ENCODE measurements at places on chromosomes 3 and 15.

- no peak for DNase-seq
Observed at GRCh38 chr15:30824518-30825195, 79.1 kb upstream of the FAN1 start.

DNA sequence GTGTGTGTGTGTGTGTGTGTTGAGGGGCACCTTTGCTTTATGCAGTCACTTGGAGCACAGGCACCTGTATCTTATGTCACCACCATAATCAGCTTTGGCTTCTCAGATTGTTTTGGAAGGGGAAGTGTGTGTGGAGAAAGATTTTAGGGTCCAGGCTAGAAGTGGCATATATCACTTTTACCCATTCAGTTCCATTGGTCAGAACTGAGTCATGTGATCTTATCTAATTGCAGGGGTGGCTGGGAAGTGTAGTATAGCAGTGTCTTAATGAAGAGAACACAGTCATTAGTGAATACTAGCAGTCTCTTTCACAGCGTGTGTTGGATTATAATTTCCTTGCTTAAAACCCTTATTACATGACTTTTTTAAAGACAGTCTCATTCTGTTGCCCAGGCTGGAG, 20.6 kb downstream of the NCK1 start:
- peak; percentile 51 for DNase-seq

- no peak for DNase-seq
Observed at GRCh38 chr15:46365572-46365971, 730.7 kb downstream of the SQOR start.

DNA sequence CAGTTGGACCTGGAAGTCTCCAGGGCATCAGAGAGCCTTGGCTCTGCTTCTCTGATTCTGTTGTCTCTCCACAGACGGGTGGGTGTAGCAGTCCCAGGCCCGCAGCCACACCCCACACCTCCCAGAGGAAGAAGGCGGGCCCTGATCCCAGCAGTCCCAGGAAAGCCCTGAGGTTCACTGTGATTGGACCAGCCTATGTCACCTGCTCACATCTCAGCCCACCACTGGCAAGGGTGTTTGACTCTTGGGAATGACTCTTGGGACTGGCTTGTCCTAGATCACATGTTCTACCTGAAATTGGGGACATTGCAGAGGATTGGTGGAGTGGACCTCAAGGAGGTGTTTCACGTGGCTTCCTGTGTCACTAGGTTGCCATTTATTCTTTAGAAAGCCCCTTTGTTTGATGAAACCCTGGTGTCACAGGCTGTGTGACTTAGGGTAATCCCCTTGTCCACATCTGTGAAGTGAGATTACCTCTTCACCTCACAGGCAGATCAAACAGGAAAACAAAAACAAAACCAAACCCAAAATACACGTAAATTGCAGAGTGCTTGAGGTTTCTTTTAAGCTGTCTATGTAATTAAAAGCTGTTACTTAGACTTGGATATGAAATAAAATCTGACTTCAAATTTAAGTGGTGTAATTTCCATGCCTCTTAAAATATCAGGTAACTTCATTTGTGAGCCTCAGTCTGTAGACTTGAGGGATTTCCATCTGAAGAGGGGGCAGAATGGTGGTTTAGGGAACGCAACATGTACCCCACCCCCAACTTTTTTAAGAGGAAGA, 26.7 kb downstream of the FLNB start:
- DNase-seq: peak; percentile 37

GRCh38 chr3:40938591-40938990, 260.7 kb upstream of the CTNNB1 start:
- DNase-seq: no peak

DNA sequence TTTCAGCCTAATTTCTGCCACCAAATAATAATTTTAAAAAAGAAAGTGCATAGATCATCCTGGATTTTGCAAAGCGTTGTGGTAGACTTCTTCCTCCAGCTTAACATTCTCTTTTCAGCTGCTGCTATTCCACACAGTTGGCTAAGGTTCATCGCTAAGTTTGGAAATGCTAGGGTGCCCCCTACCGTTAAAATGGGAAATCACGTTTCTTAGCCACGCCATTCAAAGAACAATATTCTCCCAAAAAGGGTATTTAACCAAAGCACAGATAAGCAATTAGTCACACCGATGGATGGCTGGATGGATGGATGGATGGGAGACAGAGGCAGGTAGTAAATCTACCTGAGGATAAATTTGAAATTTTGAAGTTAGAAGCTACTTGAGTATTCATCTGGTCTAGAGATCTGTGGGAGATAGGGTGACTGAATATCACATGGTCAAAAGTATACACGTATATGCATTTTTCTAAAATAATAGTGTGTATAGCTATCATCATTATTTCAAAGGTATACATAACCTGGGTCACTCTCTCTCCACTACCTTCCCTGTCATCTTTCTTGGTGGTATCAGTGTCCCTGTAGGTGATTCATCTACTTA, 67.2 kb downstream of the EFHB start:
- peak; percentile 20 for DNase-seq

DNA sequence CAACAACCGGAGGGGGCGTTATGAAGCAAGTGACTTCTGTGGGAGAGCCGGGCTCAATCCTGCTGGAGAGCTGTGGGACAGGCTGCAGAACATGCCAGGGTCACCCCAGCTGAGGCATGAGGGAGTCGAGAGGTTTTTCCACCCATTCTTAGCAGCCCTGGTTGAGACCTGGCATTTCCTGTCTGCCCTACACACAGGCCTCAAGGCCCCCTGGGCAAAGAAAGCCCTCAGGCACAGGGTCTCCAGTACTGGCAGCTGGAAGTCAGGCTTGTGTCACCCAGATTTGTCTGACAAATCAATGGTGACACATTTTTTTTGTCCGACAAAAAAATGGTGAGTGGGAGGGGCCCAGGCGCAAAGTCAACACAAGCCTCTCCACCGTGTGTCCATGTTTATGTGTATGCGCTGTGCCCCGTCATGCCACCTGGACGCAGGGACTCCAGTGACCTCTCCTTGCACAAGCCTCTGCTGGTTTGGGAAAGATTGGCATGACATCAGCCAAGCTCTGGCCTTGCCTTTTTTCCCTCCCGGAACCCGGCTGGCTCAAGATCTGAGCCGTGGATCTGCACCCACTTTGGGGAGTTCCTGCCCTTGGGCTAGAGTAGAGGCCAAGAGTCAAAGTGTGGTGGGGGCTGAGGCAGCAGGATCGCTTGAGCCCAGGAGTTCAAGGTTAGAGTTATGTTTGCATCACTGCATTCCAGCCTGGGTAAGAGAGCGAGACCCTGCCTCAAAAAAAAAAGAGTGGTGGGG, 20.8 kb upstream of the ALAS1 start:
- no peak for DNase-seq

- DNase-seq: no peak
Observed at GRCh38 chr15:52186651-52187486, 4.3 kb downstream of the GNB5 start.

- DNase-seq: no peak
Observed at GRCh38 chr3:153355559-153355958, 193.5 kb downstream of the RAP2B start.

GRCh38 chr15:48985516-48985915, 21.8 kb upstream of the SHC4 start:
- no peak for DNase-seq

GRCh38 chr3:184177331-184177731, 2.7 kb downstream of the AP2M1 start:
- DNase-seq: no peak

GRCh38 chr3:101036676-101037075, 43.5 kb upstream of the ABI3BP start:
- no peak for DNase-seq

Measured in NCI-H1436 (cell line).